NCI-H69 (cell line): ENCODE measurements at places on chromosomes 7 and 10.
A peak's percentile ranks its signal among the peaks of the same experiment; 100 is the strongest.

DNA sequence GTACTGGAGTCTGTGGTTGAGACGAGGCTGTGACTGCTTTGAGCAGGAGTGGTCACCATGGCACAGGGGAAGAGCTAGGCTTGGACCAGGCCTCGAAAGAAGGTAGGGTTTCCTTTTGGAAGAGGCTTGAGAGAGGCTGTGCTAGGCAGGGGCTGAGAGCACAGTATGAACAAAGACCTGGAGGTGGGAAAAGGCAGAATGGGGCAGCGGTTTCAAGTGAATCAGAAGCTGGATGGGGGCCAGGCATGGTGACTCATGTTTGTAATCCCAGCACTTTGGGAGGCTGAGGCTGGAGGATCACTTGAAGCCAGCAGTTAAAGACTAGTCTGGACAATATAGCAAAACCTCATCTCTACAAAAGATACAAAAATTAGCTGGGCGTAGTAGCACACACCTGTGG is 65.9 kb downstream of the CLIP2 start:
- peak; percentile 58 for DNase-seq

- peak; percentile 95 for DNase-seq
Measured at GRCh38 chr7:20787660-20788419, 1.2 kb upstream of the SP8 start.

GRCh38 chr10:62399211-62399610 is 25.0 kb downstream of the ZNF365 start:
- no peak for DNase-seq

GRCh38 chr7:27946351-27946750 is 206.4 kb downstream of the TAX1BP1 start:
- DNase-seq = no peak
